ENCODE measurements at places on chromosomes 5 and 9.

- no peak for DNase-seq
These were observed 93.2 kb upstream of the ADAMTS2 start for GRCh38 chr5:179438461-179438860.

DNA sequence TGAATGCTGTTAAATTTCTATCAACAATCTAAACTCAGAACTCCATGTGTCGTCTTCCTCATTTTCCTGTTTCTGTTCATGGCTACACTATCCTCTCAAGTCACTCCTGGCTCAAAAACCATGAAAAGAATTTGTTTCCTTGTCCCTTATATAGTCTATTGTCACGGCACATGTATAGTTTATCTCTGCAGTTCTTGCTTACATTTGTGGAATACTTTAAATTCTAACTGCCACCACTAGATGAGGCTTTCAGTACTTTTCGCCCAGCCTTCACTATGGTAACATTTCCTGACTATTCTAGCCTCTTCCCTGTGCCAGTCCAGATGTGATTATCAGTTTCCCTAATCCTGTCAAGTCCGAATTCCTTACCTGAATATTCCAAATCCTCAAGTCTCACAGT, 34.6 kb downstream of the PKD2L2 start:
- no peak for DNase-seq

DNA sequence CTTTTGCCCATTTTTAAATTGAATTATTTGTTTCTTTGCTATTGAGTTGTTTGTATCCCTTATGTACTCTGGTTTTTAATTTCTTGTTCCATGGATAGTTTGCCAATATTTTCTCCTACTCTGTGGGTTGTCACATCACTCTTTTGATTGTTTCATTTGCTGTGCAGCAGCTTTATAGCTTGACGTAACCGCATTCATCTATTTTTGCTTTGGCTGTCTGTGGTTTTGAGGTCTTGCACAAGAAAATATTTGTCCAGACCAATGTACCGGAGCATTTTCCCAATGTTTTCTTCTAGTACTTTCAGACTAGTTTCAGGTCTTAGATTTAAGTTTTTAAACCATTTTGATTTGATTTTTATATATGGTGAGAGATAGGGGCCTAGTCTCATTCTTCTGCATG, 36.2 kb upstream of the ZNF366 start:
- peak; percentile 88 for DNase-seq

DNA sequence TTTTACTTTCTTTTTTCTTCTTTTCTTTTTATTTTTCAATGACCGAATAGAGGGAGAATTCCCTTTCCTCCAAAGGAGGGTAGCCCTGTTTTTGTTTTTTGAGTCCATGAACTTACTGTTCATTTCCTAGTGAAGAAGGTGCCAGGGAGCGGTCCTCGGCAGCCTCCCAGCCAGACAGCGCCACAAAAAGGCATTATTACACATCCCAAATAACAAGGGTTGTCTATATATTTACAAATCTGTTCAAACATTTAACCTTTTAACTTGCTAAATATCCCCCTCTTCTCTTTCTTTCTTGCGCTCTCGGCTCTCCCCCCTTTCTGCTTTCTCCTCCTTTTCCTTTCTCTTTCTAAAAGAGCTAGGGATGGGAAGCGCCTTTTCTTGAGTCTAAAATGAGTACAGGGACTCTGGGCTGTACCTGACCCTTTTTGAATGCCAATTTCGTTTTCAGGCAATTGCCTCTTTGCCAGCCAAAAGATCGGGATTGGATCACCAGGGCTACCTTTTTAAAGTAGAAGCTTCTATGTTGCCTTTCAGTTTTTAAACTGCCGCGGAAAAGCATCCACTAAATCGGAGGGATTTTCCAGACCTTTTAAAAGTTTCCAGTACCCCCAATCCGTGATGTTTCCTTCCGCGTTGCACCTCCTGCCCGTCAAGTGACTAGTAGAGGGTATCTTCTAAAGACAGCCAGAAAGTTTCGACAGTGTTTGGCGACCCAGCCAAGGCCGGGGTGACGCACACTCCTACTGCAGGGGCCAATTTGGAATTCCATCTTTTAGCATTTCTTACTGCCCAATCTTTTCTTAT, 125.6 kb downstream of the TMEM161B start:
- no peak for DNase-seq

GRCh38 chr9:36891341-36891811, 142.7 kb downstream of the PAX5 start:
- DNase-seq: no peak

GRCh38 chr5:113524927-113525326, 11.4 kb downstream of the YTHDC2 start:
- peak; percentile 89 for DNase-seq

DNA sequence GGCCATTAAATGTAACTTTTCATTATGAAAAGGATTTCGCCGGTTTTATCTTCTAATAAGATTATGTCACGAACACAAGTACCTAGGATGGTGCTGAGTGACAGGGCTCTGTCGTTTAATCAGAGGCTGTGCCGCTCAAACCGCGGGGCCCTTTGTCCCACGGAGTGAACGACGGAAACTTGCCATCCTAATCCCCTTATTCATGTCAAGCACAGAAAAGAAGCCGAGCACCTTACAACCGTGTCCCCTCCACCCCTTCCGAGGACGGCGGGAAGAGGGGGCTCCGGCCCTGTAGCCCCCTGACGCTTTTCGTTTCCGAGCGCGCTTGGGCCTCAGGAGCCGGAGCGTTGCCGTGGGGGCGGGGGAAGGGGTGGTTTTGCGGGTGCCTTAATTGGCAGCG, 11.2 kb downstream of the LMX1B start:
- DNase-seq: no peak

DNA sequence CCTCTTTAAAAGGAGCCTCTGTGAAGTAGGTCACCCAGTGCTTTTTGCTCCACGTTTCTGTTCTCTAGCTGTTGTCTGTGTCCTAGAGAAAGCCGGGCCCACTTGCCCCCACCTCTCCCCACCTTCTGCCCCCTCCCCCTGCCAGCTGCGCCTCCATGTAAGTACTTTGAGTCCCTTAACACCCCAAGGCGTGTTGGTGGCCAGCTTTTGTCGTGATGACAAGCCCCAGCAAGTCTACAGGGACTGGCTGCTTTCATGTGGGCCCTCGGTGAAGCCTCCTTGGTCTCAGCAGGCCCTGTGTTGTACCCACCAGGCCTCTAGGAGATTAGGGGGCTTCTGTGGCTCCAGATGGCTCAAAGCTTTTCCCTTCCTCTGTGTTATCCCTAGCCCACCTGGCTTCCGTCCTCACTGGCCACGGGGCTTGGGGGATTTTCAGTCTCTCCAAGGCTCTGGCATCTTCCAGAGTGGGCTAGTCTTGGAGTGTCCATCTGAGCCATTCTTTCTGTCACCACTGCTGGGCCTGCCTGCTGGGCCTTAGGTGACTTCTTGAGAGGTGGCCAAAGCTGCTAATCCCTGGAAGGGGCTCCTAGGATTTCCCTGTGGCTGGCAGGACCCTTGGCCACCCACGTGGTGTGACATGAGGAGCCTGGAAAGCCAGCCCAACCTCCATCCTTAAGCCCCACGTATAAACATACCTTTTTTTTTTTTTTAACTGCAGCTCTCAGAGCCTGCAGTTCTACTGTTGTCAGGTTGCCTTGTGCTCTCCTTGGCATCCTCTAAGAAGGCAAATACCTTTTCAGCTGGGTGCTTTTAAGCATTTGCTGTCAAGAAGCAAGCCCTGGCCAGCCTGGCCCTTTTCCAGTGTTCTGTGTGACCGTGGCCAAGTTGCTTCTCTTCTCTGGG, 1.1 kb upstream of the NDST1 start:
- DNase-seq: no peak

- peak; percentile 83 for DNase-seq
These were observed 259.6 kb downstream of the EPB41L4A start for GRCh38 chr5:112159435-112159834.

DNA sequence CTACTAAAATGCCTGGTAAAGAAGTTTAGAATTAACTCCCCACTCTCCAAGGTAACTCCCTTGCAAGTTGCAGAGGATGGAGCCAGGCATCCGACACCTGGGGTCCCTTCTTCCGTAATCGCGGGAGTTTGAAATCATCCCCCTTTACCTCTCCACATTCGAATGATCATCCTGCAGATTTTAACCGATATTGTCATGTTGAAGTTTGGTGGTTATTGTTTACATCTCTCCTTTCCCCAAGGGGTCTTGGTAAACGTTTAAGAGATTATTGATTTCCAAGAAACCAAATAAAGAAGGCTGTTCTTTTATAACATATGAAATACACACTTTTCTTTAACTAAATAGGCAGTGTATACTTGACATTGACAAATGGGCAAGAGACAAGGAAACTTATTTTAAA, 26.7 kb downstream of the NR2F1 start:
- no peak for DNase-seq

DNA sequence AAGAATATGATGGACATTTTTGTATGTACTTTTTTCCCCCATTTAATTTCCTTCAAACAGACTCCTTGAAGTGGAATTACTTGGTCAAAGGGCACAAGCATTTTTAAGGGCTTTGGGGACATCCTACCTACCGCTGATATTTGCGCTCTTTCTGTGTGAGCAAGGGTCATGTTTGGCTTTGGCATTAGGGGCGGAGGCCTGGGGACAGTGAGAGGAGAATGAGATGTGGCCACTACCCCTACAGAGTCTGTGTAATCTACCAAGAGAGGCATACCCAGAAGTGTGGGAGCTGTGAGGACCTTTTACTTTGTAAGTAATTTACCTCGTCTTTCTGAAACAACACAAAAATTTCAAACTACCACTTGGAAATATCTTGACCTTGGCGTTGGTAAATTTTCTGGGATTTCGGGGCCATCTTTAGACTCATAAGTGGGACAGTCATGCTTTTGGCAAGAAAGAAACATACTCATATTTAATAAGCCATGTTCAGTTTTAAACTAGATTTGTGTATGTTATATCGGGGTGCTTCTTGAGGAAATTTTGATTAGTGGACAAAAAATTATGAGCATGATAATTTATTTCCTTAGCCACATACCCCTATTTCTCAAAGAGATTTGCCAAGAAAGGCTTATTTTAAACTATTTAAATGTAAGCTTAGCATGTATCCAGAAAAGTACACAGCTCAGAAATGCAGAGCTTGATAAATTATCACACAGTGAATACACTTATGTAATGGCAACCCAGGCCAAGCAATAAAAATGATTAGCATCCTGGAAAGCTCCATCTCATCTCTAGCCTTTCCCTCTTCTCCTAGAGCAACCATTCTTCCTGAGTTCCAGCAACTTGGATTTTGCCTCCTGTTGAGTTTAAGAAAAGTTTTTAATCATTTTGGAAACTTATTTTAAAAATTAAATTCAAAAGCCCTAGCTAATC, 63.6 kb downstream of the ARHGAP26 start:
- DNase-seq: no peak

GRCh38 chr9:72839085-72839484, 113.8 kb downstream of the ALDH1A1 start:
- no peak for DNase-seq

DNA sequence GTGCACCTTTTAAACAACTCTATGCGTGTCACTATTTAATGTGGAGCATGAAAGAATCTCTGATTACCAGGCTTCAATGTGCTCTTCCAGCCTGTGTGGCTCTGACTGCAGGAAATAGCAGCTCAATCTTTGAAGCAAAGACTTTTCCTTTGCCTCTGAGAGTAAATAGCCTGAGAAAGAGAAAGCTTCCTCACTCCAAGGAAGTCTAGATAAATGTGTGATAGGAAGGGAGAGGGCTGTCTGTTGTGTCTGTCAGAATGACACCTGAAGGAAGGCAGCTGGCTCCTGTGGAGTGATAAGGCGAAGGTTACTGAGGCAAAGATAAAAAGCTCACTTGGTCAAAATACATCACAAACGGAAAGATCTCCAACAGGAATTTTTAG, 205.3 kb upstream of the HAPLN1 start:
- no peak for DNase-seq

GRCh38 chr5:154072414-154073171, 33.8 kb downstream of the MFAP3 start:
- peak; percentile 60 for DNase-seq

- DNase-seq: no peak
These were observed 8.0 kb downstream of the TAF1L start for GRCh38 chr9:32627394-32627954.

- DNase-seq: no peak
These were observed 236.6 kb downstream of the DEPDC1B start for GRCh38 chr5:60463179-60463868.

- no peak for DNase-seq
These were observed 133.4 kb downstream of the GRIA1 start for GRCh38 chr5:153623751-153624450.

GRCh38 chr9:37966412-37967013, 62.6 kb upstream of the SLC25A51 start:
- no peak for DNase-seq

DNA sequence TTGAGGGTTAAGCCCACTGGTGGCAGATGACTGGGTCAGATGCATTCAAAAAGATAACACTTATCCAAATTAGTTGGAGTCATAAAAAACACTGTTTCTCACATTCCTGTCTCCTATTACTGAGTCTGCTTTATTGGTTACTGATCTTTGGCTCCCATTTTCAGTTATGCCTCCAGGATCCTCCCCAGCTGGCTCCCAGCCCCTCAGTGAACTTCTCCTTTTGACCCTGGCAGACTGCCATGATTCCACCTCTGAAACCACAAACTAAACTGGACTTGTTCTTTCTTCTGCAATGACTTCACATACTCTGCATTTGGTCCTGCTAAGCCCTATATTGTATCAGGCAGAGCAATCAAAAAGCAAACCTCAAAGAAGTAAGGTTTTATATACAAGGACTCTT, 860.8 kb upstream of the DMAC1 start:
- DNase-seq: peak; percentile 94

GRCh38 chr5:169412831-169413230, 111.9 kb upstream of the SLIT3 start:
- DNase-seq: no peak

GRCh38 chr5:50873595-50874277, 207.3 kb downstream of the PARP8 start:
- peak; percentile 41 for DNase-seq

GRCh38 chr9:124489222-124489621, 18.0 kb downstream of the NR5A1 start:
- no peak for DNase-seq

- DNase-seq: no peak
These were observed 31.6 kb upstream of the NAA35 start for GRCh38 chr9:85909390-85909789.

DNA sequence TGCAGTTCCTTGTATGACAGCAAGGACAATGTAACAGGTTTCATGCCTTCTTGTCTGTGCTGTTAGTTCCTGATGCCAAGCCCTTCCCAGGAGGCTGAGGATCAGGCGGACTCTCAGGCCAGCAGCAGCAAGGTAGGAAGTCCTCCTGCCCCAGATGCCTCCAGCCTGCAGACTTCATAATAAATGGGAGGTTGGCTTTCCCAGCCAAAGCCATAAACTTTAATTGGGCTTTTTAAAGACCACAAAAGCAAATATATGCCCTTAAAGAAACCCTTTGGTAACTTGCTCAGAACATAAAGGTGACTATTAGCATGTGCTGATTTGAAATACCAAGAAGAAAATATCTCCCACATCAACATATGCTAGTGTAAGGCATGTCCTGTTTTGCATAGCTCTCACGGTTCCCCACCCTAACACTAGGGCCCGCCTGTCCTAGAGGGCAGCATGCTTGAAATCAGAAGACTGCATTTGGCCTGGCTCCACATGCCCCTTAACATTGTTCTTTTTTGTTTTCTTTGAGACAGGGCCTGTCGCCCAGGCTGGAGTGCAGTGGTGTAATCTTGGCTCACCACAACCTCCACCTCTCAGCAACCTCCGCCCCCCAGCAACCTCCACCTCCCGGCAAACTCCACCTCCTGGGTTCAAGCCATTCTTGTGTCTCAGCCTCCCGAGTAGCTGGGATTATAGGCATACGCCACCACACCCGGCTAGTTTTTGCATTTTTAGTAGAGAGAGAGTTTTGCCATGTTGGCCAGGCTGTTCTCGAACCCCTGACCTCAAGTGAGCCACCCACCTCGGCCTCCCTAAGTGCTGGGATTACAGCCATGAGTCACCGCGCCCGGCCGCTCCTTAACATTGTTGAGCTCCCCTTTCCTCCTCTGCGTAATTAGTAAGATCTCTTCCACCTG, 44.6 kb upstream of the FCN1 start:
- no peak for DNase-seq

All from MV-4-11 (cell line).